Caudate nucleus (tissue), 63 donors: ENCODE measurements at places on chromosomes 6 and 20.

DNA sequence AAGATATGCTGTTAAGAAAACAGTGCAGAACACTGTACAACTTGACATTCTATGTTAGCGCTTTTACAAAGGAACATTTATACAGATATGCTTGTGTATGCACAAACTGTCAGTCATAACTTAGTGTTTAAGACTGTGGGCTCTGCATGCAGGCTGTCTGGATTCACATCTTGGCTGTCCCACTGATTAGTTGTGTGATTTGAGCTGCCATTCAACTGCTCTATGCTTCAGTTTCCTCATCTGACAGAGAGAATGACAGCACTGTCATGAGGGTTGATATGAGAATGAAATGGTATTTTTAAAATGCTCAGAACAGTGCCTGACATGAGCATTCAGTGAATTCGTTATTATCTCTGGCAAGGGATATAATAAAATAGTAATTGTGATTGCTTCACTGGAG lies 8.7 kb downstream of the SLC25A27 start:
- DNase-seq = no peak

- DNase-seq = no peak
Measured at GRCh38 chr6:3366596-3367413, 90.0 kb downstream of the SLC22A23 start.

DNA sequence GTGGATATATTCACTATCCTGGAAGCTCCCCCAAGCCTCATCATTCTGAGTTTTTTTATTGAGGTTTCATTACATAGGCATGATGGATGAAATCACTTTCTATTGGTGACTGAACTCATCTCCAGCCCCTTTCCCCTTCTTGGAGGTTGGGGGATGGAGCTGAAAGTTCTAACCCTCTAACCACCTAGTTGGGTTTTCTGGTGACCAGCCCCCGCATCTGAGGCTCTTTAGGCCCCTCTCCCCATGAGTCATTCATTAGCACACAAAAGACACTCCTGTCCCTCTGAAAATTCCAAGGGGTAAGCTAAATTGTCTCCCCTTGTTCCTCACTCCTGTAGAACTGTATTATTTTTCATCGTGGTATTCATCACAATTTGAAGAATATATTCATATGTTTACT lies 33.3 kb downstream of the GFRA4 start:
- DNase-seq = no peak

- DNase-seq = no peak
Measured at GRCh38 chr20:63066506-63067265, 59.9 kb upstream of the BHLHE23 start.

GRCh38 chr20:36808317-36809257 lies 35.0 kb upstream of the DSN1 start:
- DNase-seq = no peak

DNA sequence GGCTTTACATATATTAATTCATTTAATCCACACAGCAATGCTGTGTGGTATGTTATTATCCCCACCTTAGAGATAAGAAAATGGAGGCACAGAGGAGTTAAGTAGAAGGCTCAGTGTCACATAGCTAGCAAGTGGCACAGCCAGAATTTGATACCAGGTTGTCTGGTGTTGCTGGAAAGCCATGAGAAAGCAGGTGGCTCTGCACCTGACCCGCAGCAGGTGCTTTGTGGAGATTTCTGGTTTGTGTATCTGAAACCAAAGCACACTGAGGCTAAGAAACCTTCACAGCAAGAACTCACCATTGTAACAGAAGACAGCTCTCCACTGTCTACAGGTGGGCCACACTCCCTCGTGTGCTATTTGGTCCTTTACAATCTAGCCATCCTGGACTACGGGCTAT lies 7.5 kb downstream of the ELMO2 start:
- no peak for DNase-seq

DNA sequence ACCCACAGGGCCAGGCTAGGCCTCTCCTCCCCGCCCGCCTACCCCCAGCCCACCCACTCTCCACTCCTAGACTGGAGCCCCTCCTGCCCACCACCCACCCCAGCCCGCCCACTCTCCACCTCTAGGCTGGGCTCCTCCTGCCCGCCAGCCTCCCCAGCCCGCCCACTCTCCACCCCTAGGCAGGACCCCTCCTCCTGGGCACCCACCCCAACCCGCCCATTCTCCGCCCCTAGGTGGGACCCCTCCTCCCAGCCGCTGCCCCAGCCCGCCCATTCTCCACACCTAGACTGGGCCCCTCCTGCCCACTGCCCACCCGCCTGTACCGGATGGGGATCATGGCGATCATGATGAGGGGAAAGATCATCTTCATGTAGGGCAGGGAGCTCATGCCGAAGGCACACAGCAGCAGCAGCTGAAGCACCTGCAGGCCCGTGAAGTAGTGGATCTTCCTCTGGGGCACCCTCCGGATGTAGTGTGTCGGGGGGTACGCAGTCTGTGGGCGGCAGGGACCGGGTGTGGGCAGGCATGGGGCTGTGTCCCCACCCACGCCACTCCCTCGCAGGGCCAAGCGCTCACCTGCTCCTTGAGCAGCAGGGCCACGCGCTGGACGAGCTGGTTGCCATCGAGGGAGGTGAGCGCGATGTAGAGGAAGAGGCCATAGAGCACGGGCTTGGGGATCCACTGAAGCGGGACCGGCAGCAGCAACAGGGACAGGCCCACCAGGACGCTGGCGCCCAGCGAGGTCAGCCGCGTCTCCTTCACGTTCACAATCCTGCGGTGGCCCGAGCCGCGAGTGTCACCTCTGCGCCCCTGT lies 10.8 kb downstream of the SLC4A11 start:
- DNase-seq = no peak

DNA sequence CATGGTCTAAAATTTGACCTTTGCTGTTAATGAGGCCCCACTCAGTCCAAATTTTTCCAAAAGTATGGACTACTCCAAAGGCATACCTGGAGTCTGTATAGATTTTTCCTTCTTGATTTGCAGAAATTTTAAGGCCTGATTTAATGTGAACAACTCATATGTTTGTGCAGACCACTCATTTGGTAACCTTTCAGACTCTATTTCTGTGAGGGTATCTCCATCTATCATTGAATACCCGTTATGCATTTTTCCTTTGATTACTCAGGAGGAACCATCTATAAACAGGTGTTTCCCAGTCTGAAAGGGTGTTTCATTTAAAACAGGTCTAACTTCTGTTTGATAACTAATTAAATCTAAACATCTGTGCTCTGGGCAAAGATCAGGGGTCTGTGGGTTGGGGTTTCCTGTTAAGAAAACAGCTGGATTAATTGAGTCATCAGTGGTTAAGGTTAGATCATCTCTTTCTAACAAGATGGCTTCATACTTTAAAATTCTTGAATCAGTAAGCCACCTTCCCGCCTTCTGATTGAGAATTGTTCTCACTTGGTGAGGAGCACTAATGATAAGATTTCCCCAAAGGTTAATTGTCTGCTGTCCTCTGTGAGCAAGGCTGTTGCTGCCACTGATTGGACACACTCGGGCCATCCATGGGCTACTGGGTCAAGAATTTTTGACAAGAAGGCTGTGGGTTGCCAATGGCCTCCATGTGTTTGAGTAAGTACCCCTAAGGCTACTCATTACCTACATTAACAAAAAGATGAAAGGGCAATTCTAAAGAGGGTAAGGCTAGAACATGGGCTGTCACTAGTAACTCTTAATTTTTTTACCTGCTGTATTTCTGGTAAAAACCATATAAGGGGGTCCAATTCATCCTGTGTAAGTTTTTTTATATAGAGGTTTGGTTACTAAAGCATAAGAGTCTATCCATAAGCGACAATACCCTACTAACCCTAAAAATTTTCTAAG lies 24.1 kb downstream of the HLA-B start:
- no peak for DNase-seq

DNA sequence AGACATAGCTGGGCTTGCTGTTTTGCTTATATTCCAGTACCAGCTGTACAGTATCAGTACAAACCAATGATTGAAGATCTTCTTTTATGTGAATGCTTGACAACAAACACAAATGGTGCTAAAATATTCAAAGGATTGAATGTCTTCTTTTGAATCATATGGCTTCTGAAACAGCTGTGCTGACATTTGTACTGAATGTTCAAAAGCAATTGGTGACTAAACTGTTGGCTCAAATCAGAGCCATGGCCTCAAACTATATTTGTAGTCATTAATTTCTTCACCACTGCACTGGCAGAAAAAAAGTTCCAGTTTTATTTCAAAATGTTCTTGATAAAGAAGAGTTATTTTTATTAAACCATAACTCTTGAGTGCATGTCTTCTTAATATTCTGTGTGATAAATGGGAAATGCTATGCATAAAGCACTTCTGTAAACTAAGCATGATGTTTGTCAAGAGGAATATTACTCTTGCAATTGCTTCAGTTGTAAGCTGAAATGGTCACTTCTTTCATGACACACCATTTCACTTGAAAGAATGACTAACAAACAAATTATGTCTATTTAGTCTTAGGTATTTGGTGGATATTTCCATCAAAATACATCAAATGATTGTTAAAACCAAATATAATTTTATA lies 45.9 kb upstream of the CENPW start:
- DNase-seq = no peak

DNA sequence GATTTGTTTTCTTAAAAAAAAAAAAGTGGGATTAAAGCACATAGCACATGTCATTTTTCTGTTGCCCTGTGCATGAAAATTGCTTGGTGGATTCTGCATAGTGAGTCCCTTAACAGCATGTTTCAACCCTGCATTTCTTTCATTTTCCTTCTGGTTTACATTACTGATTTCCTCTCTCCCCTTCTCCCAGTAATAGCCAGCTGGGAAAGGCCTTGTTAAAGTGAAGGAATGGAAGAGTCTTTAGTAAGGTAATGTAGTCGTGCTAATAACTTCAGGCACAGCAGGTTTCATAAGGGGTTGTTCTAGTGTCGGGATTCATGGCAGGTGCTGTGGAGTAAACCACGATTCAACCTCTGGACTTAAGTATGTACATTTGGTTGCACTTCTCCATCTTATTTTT lies 202.4 kb downstream of the FARS2 start:
- DNase-seq = no peak

DNA sequence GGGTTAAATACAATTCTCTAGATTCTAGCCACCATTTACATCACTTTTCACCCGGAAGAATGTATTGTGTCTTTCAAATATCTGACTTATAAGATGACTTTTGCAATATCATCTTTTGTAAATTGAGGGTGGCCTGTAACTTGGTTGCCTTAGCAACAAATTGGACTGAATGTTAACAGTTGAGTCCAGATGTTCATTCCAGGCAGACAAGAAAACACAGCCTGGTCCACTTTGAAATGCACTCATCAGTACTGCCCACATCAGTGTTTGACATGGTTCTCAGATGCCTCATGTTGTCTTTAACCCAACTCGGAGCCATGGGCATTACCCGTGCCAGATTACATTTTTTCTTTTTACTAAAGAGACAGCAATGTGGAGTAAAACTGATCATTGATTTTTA lies 781.6 kb upstream of the CHD6 start:
- DNase-seq = no peak

- DNase-seq = no peak
Measured at GRCh38 chr6:159008656-159009288, 8.8 kb upstream of the RSPH3 start.
